Inflammatory macrophage (primary cell): ENCODE measurements at places on chromosomes 3 and 15.

DNA sequence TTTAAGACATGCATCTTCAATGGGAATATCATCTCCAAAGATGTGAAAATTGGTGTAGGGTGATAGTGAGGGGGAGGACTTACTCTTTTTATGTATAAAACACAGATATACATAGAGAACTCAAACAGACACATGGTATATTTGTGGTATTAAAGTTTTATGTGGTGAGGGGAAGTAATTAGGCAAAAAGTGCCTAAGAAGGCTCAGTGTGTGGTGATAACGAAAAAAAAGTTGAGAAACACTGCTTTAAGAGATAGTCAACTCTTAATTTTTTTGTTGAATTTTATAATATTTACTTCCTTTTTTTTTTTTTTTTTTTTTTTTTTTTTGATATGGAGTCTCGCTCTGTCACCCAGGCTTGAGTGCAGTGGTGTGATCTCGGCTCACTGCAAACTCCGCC, 174.2 kb upstream of the FRMD4B start:
- peak; percentile 40 for DNase-seq

DNA sequence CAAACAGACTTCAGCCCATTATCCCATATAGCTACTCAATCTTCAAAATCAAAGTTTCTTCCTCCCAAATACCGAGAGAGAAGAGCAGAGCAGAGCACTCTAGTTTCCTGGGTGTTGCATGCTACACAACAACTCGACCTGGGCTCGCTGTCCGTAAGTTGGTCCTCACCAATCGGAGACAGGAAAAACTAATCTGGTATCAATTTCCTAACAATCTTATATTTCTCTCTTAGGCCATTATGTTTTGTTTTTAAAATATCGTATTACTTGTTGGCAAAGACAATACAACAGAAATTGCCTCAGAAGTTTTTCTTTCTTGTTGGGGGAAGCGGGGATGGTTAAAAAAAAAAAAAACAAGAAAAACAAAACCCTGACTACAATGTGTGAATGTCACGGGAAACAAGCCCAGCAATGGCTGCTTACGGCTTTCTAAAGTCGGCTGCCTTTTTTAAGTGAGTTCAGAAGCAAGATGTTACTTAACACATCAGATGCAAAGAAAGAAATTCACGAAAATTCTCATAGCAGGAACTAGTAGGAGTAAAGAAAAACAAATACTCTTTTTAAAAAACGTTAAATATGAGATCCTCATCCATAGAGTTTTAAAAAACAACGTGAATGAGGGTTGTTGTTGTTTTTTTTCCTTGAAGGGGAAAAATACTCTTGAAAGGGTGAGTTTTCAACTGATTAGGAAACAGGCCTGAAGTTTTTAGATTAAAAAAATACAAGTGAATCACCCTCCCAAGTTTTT, 1.9 kb downstream of the VGLL4 start:
- peak; percentile 27 for DNase-seq

DNA sequence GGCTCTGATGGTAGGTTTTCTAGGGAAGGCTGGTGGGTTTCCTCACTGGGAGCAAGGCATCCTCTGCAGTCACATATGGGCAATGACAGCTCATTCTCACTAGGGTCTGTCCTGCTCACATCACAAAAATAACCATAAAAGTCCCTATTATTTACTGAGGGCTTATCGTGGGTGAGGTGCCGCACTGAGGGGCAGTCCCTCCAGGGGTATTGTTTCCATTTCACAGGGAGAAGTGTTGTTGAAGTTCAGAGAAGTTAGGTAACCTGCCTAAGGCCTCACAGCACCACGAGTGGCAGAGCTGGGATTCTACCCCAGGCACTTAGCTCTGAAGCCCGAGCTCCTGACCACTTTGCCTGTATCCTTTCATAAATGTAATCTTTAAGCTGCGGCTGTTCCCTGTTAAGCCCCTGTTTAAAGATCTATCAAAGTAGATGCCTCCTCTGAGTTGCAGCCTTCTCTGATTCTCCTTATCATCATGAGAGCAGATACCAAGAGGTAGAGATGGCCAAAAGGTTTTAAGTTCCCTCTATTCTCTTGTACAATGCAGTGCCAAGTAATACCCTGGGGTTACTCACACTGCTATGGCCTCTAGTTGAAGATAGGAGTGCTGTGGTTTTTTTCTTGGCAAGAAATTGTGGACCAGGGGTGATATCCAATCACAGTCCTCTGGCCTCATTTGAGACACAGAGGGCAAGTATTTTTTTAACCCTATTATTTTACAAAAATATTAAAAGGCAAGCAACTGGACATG, 107.0 kb downstream of the RPLP1 start:
- DNase-seq: no peak

- peak; percentile 39 for DNase-seq
Measured at GRCh38 chr3:184284696-184285095, 8.9 kb downstream of the ECE2 start.

DNA sequence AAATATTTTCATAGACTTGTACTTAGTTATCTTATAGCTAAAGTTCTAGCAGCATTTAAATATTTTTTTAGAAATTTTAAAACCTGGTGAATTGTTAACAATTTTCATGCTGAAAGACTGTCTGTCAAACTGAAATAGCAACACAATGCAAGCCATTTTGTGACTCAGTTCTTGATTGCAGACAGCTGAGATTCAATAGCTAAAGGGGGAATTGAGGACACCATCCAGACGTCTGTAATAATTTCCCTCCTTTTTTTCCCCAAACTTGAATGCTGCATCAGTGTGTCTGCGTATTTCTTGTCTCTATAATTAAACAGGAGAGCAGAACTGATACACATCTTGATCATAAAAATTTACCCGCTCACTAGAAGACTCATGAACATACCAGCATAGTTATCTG, 468.3 kb downstream of the GBE1 start:
- no peak for DNase-seq

- no peak for DNase-seq
Measured at GRCh38 chr3:194148383-194148782, 12.4 kb downstream of the HES1 start.

DNA sequence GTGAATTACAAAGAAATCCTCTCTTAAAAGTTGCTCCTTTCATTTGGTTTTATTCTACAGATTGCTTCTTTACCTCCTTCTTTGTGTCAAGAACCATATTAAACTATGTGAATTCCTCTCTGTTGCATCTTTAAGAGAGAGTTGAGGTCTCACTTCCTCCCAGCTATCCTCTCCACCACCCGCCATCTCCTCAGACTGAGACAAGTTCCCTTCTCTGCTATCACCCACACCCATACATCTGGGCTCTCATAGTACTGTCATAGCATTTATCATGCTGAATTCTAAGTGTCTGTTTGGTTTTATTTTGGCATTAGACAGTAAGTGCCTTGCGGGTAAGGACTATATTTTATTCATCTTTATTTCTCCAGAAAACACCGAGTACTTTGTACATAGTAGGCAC, 54.2 kb downstream of the B3GALNT1 start:
- DNase-seq: no peak

- no peak for DNase-seq
Measured at GRCh38 chr15:78272316-78272715, 8.0 kb downstream of the DNAJA4 start.

GRCh38 chr3:177835008-177835407, 637.7 kb upstream of the TBL1XR1 start:
- peak; percentile 48 for DNase-seq

GRCh38 chr15:68608844-68609232, 30.0 kb downstream of the CORO2B start:
- no peak for DNase-seq

GRCh38 chr3:71966185-71966584, 181.2 kb upstream of the PROK2 start:
- DNase-seq: no peak

DNA sequence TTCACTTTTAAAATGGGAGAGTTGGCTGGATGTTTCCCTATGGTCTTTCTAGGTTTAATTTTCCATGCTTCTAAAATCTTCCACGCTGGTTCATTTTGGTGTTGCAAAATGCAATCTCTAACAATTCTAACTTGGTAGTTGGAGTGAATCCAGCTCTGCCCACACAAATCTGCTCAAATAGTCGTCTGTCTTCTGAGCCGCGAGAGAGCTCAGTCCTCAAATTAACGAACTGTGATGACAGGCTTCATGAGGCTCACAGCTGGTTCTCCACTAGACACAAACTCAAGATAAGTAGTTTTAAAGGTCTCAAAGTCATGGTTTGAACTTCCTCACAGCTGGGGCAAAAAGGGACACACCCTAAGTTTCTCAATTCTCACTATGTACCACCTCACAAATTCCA, 178.6 kb upstream of the LYSMD4 start:
- peak; percentile 76 for DNase-seq

DNA sequence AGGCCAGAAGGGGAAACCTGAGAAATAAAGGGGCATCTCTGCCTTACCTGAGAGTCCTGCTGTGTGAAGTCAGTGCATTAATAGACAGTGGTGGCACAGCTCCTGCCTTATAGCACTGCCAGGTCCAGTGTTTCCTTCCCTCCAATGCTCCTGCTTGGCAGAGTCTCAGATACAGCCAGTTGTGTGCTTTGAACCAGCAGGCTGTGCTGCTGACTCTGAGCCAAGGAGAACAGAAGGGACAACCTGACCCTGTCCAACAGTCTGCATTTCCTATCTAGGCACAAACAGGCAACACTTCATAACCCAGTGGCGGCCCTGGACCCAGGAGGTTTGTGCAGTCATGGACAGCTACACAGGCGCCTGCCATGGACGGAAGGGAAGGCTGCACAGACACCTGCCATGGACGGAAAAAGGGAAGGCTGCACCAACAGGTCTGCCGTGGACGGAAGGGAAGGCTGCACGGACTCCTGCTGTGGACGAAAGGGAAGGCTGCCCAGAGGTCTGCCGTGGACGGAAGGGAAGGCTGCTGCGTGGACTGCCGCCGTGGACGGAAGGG, 33.9 kb upstream of the PLXNA1 start:
- DNase-seq: no peak

GRCh38 chr3:184386047-184386806, 6.4 kb downstream of the CHRD start:
- no peak for DNase-seq

DNA sequence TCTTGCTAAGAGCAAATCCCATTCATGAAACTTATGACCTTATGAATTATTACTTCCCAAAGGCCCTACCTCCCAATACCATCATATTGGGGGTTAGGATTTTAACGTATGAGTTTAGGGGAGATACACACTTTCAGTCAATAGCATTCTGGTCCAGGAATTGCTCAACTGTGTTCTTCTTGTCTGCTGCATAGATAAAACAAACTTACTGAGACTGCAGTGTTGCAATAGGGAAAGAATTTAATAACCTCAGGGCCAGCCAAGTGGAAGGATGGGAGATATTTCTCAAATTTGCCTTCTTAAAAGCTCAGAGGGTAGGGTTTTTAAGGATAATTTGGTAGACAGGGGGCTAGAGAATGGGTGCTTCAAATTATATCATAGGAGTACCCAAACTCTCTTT, 625.8 kb downstream of the OTOL1 start:
- no peak for DNase-seq

GRCh38 chr3:38724392-38724736, 74.9 kb upstream of the SCN5A start:
- DNase-seq: no peak

DNA sequence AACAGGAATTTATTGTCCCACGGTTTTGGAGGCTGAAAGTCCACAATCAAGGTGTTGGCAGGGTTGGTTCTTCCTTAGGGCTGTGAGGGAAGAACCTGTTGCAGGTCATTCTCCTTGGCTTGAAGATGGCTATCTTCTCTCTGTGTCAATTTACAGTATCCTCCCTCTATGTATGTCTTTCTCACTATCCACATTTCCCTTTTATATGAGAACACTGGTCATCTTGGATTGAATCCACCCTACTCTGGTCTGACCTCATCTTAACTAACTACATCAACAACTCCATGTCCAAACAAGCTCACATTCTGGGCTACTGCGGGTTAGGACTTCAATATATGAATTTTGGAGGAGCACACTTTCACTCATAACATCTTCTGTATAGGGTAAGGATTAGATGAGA, 61.9 kb downstream of the CLDN1 start:
- DNase-seq: no peak

- DNase-seq: no peak
Measured at GRCh38 chr3:27657404-27657803, 64.7 kb downstream of the EOMES start.

DNA sequence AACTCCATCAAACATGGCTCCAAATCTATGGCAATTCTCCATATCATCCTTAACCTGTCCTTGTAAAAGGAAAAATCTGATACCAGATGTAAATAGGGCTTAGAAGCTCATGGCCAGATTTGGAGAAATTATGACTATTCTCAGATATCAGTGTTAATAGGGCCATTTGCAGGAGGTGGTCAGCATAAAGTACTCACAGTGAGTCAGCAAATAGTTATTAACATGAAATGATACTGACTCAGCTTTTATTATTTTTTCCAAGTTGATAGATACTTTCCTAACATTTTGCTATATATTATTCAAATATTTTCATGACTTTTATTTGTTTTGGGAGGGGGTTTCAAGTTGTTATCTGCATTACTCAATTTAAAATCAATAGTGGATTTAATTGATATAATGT, 255.8 kb downstream of the MFSD1 start:
- DNase-seq: no peak

GRCh38 chr3:151998744-151999143, 125.3 kb downstream of the SUCNR1 start:
- no peak for DNase-seq

GRCh38 chr15:65470866-65471265, 46.6 kb downstream of the DPP8 start:
- no peak for DNase-seq

DNA sequence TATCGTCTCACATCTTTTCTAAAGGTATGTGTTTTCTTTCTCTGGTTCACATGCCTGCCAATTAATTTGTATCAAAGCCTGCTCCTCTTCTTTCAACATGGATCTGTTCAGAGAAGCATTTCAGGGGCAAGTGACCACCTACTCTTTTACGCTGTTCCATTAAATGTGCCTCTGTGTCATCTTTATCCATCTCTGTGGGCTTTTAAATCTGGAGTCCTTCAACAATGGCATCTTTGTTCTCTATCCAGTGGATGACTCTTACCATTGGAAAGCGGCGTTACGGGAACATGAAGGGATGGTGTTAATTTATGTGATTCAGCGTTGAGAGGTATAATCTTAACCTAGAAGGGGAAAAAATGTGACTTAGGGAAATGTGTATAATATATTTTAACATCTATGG, 92.7 kb upstream of the CFAP20DC start:
- DNase-seq: no peak
